ENCODE measurements at places on chromosomes 6 and 20. TPM values are rescaled to one million over a fixed set of nuclear protein-coding genes. Genes with fewer than 3 reads are reported as not detected.

DNMT3B gene
- total RNA-seq = 2.2 TPM

MATN4 gene
- not detected for total RNA-seq

RIPOR2 gene
- total RNA-seq = 2.9 TPM

C20orf96 gene
- 5.0 TPM for total RNA-seq

TAGAP gene
- not detected for total RNA-seq

TTK gene
- 2.5 TPM for total RNA-seq

SCRT2 gene
- total RNA-seq = not detected

MUC21 gene
- total RNA-seq = not detected

PEDS1 gene
- total RNA-seq = 26.6 TPM

CNR1 gene
- total RNA-seq = 0.07 TPM

ZBTB46 gene
- total RNA-seq = 4.3 TPM

R3HDML gene
- not detected for total RNA-seq
